ENCODE measurements at places on chromosomes 3 and 15.

DNA sequence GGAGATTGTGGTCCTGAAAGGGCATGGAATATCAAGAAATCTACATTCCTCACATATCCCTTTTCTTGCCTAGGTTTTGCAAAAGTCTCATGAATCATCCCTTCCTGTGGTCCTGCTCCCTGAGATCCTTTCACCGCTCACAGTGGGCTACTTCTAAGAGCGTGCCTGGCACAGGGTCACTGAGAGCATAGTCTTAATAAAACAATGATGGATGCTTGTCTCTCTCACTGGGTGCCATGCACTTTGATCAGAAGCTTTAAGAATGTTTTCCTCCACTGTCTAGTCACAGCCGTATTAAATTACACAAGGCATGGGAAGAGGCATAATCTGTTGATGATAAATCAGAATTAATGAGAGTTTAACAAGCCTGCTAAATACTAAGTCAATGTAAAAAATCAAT lies 269.7 kb upstream of the ATP10A start:
- no peak for DNase-seq

GRCh38 chr3:141928631-141929270 lies 52.3 kb downstream of the ATP1B3 start:
- no peak for DNase-seq

DNA sequence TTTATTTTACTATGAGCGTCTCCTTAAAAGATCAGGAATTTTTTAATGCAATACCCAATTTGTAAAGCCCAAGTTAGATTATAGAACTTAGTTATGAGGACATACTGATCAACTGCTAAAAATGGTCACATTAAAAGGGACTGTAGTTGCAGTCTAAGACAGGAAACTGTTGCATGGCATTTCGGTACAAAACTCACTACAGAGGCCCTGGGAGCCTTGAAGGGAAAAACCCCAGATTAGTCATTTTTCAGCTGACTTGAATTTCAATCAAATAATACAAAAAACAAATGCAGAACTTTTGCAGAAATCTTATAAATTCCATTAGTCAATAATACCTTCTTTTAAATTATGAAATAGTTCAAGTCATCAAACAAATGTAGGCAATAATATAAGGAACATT lies 6.9 kb upstream of the PTX3 start:
- DNase-seq = no peak

DNA sequence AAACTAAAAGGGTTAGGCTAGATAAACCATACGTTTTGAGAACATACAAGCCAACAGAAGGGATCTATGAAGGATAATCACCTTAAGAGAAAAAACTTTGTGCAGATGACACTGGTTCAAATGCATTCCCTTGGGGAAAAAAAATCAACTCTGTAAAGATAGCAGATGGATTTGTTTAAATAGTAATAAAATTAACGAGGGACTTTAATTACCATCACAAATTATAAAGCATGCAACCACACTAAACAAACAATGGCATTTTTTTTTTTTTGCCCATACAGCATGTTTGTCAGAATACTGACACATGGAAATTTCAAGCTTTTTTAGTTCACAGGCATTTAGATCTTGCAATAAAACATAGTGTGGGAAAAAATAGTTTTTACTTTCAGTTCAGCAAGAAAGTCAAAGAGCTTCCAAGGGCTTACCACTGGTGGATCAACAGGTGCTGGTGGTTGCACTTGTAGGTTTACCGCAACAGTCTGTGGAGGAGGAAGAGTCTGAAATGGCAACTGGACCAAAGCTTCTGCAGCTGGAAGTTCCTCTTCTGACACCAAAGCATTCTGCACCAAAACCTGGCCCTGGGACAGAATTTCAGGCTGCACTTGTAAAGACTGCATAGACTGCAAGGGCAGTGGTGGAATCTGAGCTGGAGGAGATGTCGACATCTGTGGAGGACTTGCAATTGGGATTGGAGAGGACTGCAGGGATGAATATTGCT lies 53.1 kb downstream of the PHC3 start:
- no peak for DNase-seq

GRCh38 chr15:101204739-101205535 lies 46.9 kb downstream of the CHSY1 start:
- DNase-seq = no peak

DNA sequence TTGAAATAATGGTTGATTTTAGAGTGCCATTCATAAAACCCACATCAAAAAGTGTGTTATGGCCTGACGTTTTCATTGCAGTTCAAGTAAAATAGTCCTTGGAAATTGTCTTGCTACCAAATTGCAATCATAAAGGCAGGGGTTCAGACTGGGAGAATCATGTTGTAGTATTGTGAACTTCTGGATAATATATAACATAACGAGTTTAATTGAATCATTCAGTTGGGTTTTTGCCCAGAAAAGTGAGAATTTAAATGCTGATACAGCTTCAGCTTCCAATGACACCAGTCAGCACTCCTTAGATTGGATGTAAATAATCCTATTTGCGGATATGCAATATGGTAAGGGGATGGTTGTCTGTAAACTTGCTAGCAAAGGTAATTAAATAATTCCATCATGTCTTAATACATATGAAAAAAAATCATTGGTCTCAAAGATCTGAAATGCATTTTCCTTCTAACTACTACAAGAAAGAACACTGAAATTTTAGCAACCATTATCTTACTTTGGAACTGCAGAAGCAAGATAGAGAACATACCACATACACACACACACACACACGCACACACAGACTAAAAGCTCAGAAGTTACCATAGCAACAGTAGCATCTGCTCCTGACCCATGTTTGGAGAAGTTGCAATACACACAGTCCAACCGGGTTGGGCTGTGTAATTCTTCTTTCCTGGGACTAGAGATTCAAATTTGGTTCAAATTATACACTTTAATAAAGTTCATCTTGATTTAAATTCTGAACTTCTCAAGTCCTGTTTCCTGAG lies 686.2 kb upstream of the NR2F2 start:
- no peak for DNase-seq

DNA sequence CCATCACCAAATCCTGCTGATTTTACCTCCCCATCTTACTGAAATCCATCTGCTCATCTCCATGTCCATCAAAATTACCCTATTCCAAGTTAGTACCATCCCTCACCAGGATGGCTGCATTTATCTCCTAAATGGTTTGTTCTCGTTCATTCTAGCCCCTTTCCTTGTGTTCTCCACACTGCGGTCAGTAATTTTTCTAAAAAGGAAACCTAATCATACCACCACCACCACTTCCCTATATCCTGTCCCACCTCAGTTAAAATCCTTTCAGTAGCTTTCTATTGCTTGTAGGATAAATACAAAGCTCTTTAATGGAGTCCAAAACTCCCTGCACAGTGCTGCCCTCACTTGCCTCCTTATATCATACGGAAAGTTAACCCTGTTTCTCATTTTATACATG lies 51.1 kb downstream of the UACA start:
- DNase-seq = no peak

DNA sequence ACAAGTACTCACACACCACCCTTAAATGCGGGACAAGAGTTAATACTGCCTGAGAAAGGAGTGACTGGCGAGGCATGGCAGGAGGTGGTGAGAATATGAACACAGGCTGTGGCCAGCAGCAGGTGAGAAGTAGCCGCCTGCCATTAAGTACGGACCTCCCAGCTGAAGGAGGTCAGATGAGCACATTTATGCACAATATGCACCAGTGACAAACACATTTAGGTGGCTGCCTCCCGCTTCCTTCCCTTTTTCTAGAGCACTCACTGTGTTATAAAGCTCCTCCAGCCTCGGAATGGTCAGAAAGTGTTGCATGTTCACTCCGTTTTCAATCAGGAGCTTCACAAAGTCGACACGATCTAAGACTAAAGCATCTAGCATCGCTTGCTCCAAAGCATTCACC lies 52.4 kb downstream of the TRPM1 start:
- DNase-seq = no peak

- DNase-seq = no peak
Measured at GRCh38 chr3:137771401-137772213, 7.5 kb downstream of the SOX14 start.

DNA sequence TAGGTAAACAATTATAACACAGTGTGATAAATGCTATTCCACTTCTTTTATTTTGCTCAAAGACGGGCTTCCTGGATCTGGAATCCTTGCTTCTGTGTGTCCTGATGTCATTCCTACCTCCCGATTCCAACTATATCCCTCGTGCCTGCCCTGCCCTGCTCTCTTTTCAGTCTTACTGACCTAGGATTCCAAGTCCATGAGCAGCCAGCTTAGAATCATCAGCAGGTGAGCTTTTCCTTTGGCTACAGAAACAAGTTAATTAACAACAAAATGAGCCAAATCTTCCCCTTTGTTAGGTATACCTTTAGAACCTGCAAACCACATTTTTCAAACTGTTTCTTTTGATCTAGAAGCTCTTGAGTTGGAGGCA lies 21.9 kb upstream of the KPNA1 start:
- DNase-seq = no peak

DNA sequence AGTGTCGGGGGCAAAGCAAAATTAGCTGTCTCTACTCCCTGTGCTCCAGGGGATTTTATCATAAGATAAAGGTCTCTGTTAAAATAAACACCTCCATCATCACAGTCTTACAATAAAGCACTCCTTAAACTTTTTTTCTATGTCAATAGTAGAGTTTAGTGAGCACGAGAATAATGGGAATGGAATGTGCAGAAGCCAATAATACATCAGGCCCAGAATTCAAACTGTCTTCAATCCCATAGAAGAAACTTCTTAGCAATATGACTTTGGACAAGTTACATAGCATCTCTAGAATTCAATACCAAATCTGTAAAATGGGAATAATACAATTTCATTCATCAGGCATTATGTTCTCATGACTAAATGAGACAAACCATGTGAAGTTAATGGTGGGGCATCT lies 49.0 kb upstream of the EPHA3 start:
- DNase-seq = no peak

DNA sequence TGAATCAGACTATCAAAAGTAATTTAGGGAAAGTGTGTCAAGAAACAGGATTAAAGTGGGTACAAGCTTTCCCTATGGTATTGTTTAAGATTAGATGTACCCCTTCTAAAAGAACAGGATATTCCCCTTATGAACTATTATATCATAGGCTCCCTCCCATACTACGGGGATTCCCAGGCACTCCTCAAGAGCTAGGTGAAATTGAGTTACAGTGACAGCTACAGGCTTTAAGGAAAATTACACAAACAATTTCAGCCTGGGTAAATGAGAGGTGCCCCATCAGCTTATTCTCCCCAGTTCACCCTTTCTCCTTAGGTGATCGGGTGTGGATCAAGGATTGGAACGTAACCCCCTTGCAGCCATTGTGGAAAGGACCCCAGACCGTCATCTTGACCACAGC lies 240.8 kb upstream of the CNTN6 start:
- no peak for DNase-seq

DNA sequence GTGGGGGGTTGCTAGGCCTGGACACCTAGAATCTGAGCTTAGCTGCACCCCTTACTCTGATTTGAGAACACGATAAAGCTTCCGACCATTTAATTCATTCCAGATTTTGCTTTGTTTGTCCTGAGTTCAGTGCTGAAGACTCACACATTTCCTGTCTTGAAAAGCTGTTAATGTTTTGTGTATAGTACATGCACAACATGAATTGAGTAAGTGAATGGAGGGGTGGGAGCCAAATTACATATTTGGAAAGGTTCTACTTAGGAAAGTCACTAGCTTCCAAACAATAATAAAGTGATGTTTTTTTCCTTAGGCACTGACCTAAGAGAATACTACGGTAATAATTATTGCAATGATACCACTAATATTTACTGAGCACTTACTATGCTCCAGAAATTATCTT lies 955.2 kb upstream of the NR2F2 start:
- DNase-seq = no peak

GRCh38 chr3:61381745-61382392 lies 130.6 kb upstream of the FHIT start:
- DNase-seq = no peak

- DNase-seq = no peak
Measured at GRCh38 chr15:55532944-55533343, 24.9 kb upstream of the DNAAF4 start.

GRCh38 chr15:70098461-70099166 lies 897 bp upstream of the TLE3 start:
- DNase-seq = no peak

DNA sequence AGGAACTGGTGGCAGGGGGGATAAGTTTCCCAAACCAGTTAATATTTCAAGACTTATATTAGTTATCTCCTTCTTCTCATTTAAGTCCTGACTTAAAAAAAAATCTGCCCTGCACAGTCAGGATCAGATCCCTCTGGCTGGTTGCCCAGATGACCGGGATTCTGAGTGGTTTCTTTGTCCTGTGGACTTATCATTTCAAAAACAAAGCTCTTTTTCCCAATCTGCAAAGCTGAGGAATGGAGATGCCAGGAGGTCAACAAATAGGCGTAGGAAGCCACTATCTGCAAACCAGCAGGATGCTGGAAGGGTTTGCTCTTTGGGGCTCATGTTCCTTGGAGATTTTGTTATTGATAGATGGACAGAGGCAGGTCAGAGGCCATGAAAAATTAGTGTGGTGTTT lies 5.8 kb downstream of the C3orf20 start:
- DNase-seq = no peak

GRCh38 chr15:40847223-40847961 lies 3.5 kb downstream of the SPINT1 start:
- DNase-seq = no peak

GRCh38 chr3:59284926-59285325 lies 235.1 kb upstream of the CFAP20DC start:
- DNase-seq = no peak

- DNase-seq = no peak
Measured at GRCh38 chr3:124455891-124456290, 274.4 kb upstream of the UMPS start.

DNA sequence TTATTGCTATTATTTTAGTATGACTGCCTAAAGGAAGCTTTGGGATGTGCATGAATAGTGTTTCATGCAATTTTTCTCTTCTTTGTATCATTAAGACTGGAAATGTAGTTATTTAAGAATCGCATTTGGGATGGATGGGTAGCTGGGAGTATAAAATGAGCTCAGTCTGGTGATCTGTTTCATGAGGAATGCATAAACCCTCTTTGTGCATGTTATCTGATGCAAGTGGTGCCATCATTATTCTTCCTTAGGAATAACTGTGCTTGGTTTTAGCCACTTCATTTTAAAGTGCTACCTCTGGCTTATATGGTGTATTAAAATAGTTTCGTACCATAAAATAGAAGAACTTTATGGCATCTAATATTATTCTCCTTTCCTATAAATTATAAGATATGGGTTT lies 535.6 kb downstream of the GRM7 start:
- DNase-seq = no peak

DNA sequence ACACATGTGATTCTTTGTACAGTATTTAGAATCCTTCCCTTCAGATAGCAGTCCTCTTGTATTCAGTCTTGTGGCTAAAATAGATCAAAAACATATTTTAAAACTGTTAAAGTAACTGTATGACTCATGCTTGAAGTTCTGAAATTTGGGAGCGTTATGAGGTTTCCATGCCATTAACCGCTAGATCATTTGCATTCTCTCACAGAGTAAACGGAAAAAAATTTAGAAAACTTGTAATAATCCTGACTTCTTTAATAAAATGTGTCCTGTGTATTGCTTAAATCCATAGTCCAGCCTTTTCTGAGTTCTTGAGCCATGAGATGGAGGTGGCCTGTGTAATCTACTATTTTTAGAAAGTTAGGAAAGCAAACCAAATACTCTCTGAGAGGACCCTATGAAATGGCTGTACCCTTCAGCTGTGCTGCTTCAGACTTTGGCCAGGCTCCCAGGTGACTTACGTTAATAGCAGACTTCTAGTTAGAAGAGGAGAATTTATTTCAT lies 33.8 kb downstream of the MBNL1 start:
- no peak for DNase-seq

- no peak for DNase-seq
Measured at GRCh38 chr3:59843821-59844220, 794.0 kb upstream of the CFAP20DC start.
